ENCODE measurements at places on chromosomes 1 and 21.

DNA sequence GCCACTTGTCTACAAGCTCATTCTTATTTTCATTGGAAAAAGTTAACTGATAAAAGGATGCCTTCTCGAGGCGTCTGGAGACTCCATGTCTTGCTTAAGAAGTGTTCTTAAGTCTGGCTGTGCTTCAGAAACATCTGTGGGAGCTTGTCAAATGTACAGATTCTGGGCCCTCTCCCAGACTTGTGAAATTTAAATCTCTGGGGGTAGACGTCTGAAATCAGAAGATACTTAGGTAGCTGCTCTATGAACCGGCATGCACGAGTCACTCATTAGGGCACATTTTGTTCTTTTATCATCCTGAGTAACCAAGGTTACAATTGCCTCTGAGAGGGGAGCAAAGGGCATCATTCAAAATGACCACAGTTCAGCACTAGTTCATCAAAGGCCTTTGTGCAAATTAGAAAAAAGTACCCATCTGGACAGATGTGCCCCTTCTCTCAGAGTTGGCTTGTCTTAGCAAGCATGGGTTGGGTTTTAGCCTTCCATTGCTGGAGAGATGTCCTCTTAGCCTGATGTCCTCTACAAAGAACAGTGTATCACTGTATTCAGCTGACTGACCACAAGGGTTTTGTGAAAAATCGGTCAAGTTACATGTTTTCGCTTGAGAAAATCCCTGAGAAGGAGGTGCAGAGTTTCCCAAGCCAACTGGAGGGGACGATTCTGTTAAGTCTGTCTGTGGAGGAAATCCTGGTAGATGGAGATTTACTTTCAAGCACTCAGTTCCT is 156.9 kb downstream of the ASTN1 start:
- DNase-seq, result no peak

GRCh38 chr1:179081687-179082332 is at the start of gene TOR3A:
TSS of gene TOR3A (plus strand) at chr1:179082070. CDS start at chr1:179082129, 59 bp downstream.
- DNase-seq, result peak; percentile 72

- DNase-seq, result no peak
Measured at GRCh38 chr21:46284733-46285132, 678 bp downstream of the MCM3AP start.

DNA sequence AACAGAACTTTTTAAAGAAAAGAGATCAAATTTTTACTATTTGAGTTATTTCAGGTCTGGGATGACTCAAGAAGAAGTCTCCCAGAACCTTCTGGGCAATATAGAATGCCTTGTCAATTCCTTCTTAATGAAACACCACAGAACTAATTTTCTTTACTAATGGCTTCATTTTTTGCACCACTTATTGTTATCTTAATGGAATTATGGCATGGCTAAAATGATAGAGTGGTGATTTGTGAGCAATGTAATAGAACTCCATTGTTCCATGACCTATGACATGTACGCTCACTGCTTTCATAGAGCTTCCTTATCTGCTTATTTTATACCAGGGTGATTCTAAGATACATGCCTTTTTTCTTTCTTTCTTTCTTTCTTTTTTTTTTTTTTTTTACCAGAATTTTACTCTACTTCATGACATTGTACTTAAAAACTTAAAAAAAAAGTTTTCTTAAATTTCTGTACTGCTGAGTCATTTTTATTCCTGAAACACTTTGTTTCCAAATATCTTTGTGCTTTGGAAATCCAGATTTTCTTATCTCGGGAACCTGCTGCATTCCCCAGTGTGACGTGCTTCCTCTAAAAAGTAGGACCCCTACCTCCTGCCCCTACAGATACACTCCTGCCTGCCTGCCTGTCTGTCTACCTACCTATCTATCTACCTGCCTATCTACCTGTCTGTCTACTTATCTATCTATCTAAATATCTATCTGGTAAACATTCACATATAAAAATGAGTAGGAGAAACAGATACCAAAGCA is 284.9 kb downstream of the PBX1 start:
- DNase-seq, result no peak

- no peak for DNase-seq
Measured at GRCh38 chr1:1033731-1034438, 14.0 kb downstream of the AGRN start.

DNA sequence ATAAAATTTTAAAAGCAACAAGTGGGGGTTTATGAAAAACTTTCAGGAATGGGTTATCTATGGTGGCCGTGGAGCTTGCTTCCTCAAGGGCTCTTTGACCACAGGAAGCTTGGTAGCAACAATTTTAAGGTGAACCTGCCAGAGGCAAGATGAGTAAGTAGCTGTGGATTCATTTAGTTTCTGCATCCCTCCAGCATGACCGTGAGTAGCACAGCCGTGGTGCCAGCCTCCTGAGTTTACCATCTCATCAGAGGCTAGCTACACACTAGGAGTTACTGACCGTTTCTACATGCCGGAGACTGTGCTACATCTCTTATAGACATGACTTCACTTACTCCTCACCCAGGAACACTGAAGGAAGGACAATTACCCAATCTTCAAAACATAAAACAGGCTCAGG is 30.1 kb upstream of the PLEKHG5 start:
- DNase-seq, result no peak

DNA sequence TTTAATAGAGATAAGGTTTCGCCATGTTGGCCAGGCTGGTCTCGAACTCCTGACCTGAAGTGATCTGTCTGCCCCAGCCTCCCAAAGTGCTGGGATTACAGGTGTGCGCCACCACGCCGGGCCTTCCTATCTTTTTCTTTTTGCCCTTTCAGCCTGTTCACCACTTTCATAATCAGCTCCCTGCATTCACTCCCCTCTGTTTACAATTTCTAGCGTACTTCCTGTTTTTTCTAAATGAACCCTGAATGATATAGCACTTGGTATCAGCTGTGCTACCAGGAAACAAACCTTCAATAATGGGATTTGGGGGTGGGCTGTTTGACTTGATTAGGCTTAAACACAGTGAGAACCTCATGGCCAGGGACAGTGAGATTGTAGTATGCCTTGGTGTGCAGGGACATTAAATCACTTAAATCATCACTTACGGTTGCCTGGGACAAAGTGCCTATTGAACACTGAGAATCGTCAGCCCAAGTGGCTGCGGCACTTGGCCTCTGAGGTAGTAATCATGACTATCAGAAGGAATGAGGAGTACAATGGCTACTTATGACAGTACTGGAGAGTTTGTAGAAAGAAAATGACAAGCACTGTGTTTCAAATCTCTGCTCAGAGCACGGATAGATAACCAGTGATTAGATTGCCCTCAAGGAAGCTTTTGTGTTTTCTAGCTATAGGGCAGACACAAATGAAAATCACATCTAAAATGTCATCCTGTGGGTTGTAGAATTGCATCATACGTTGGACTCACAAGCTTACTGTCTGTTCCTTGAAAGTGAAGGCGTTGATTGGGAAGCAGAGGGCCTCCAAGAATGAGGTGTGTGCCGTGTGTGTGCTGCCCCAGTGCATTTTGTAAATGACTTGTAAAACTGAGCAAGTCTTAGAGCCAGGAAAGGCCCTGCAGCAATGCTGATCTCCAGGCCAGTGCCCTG is 661.8 kb downstream of the MATN1 start:
- DNase-seq, result no peak

GRCh38 chr1:99737016-99737415 is 29.4 kb downstream of the FRRS1 start:
- no peak for DNase-seq

GRCh38 chr1:55575571-55576279 is 360.6 kb upstream of the USP24 start:
- no peak for DNase-seq

DNA sequence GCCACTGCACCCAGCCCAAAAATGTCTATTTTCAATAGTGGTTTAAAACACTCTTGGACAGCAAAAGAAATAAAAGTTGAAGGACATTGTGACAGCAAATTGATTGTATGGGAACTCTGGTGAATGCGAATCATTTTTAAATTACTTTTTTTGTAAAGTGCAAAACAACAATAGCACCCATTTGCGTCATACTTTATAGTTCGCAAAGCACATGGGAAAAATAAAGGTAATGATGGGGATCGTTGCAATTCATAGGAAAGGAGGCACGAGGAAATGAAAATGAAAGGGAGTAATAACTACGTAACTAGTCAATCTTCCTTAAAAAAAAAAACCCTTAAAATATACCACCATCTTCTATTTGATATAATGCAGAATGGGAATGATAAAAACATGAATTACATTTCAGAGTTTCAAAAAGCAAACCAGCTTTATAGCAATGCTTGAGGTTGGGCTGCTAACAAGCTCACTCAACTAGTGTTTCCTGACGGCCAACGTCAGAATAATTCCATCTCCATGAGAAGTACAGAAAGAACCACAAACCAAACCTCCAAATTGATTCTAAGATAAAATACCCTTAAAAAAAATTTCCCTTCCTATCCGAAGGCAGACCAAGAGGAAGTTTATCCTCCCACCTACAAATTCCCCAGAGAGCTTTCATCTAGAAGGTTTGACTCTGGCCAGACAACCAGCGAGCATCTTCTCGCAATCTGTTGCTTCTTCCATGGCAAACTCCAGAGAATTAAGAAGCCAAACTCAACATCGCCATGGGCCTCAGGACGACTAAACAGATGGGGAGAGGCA is at the start of gene EDARADD:
Gene EDARADD, plus strand, starts transcription at position 606 of the 801 bp plus-strand sequence. Its CDS starts 159 bp downstream, at position 765.
- no peak for DNase-seq

GRCh38 chr1:201795066-201795465 is 33.9 kb upstream of the IPO9 start:
- DNase-seq, result no peak

DNA sequence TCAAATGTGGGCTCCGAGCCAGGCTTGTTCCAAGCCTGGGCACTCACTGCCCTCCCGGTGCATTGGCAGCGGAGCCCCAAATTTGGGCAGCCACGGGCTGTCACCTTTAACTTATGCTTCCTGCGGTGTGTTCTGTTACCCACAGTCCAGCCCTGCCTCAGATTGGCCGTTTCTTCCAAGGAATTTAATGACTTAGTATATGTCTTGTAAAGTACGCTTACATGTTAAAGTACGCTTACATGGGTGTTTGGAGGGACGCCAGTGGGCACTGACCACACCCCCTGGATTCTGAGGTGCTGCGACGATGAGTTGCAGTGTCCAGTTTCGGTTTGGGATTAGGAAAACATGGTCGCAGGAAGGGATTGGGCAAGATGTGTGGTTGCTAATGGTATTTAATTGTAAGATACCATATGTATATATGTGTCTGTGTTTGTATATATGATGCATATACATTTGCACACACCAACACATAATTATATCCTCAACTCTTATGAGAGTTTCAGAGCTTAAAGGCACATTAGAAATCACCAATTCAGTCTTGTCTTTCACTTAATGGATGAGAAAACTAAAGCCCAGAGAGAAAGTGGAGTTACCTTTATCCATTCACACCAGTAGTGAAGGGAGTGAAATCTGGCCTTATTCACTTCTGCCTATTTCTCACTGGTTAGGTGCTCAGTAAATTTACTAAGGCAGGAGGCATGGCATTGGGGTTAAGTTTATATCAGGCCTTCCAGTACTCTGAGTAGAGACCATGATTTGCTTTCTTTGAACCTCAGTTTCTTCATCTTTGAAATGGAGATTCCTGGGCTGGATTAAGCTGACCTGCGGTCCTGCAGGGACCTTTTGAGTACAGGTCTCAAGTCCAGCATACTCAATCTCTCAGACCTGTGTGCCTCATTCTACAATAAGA is 1.0 kb downstream of the SMYD2 start:
- no peak for DNase-seq

DNA sequence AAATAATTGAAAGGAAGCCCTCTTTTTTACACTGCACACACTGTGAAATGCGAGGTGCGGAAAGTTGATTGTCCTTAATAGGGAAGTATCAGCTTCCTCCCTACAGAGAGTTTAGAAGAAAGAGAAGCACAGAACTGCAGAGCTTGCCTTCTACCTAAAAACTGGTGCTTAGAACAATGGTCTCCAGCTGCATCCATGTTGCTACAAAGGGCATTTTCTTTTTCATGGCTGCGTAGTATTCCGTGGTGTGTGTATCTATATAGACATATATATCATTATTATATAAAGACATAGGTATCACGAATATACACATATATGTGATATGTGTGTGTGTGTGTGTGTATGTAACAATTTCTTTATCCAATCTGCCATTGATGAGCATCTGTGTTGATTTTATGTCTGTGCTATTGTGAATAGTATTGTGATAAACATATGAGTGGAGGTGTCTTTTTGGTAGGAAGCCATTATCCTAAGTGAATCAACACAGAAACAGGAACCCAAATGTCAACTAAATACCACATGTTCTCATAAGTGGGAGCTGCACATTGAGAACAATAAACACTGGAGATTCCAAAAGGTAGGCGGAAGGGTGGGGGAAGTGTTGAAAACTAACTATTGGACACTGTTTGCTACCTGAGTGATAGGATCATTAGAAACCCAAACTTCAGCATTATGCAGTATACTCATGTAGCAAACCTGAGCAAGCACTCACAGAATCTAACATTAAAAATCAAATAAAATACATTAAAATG is 290.0 kb upstream of the RUNX1 start:
- DNase-seq, result no peak

GRCh38 chr1:210159211-210159610 is 73.4 kb upstream of the SERTAD4 start:
- no peak for DNase-seq

GRCh38 chr1:110216844-110217444 is 6.8 kb downstream of the KCNC4 start:
- DNase-seq, result no peak

DNA sequence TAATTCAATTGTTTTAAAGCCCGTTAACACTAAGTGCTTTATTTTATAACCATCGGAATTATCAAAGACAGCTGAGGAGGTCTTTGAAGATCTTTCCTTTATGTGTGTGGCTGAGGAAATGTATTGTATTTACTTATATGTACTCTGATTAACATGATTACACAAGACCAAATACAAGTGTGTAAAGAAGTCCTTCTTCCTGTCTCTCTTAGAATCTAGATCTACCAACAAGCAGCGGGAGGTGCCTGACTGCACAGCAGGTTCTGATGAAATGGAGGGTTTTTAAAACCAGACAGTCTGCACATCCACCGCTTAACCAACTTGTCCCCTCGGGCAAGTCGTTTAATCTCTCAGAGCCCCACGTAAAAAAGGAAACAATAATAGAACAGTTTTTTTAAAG is 240.5 kb upstream of the MAP1LC3C start:
- DNase-seq, result no peak

- no peak for DNase-seq
Measured at GRCh38 chr1:58047265-58047858, 499.2 kb downstream of the OMA1 start.

DNA sequence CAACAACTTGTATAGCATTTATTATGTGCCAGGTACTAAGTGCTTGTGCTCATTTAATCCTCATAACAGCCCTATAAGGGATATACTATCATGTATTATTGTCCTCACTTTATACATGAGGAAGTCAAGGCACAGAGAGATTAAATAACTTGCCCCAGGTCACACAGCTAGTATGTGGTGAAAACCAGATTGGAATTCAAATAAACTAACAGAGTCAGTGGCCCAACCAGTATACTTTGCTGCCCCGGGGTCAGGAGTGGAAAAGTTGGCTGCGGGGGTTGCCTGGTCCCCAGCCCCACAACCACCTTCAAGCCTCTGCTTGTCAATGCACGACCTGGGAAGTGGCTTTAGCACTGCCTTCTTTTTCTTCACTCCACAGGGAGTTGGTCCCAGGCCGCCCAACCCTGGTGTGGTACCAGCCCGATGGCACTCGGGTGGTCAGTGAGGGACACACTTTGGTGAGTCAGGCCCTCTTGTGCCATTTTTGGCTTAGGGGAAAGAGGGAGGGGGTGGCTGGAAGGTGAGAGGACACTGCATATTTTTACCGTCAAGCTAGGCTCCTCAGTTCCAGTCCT is 2.5 kb downstream of the ADAM15 start:
- DNase-seq, result no peak

- DNase-seq, result no peak
Measured at GRCh38 chr1:21283524-21283923, 6.7 kb downstream of the ECE1 start.
